ENCODE measurements at places on chromosomes 5 and 9. TPM values are rescaled to one million over a fixed set of nuclear protein-coding genes. Genes with fewer than 3 reads are reported as not detected.
A peak's percentile ranks its signal among the peaks of the same experiment; 100 is the strongest.

- no peak for DNase-seq
Measured at GRCh38 chr9:135217836-135218235, 130.4 kb downstream of the OLFM1 start.

DNA sequence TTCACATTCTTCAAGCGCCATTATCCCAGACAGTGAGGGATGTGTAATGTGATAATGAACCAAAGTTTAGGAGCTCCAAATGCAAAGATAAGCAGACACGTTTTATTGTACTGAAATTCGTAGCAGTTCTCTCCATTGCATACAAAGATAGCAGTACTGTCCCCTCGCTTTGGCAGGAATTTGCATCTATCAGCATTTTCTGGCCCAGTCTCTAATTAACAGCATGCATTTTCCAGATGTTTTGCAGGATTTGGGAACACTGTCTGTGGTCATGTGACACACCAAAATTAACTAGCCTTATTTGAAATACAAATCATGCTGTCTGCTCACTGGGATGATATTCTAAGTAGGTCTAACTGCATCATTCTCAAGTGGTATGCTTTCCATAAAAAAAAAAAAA is 235.9 kb upstream of the TRPM3 start:
- DNase-seq, result no peak

- DNase-seq, result peak; percentile 68
Measured at GRCh38 chr5:664343-664993, 28.7 kb downstream of the TPPP start.

GRCh38 chr9:2849941-2850340 is 6.0 kb upstream of the PUM3 start:
- DNase-seq, result no peak

- no peak for DNase-seq
Measured at GRCh38 chr9:131833906-131834305, 94.0 kb upstream of the RAPGEF1 start.

- DNase-seq, result no peak
Measured at GRCh38 chr9:101601904-101602765, 7.4 kb upstream of the PPP3R2 start.

- no peak for DNase-seq
Measured at GRCh38 chr5:178149199-178149932, 4.3 kb downstream of the NHP2 start.

GRCh38 chr9:95055851-95056551 is 261.5 kb downstream of the FANCC start:
- DNase-seq, result no peak

DNA sequence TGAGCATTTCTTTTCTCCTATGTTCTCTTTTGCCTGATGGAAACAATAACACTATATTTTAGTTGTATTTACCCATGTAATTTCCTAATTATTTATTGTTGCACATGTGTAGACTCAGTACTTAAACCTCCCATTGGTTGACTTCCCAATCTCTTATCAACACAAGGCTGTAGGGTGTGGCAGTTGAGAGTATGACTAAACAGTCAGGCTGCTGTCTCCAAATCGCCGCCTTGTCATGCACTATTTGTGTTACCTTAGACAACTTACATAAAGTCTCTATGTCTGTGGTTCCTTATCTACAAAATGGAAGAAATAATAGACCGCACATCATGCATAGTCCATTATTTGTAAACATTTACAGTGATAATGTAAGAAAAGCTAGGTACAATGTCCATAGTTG is 68.9 kb upstream of the EFNA5 start:
- DNase-seq, result no peak

- no peak for DNase-seq
Measured at GRCh38 chr5:109958082-109958481, 268.4 kb downstream of the MAN2A1 start.

DNA sequence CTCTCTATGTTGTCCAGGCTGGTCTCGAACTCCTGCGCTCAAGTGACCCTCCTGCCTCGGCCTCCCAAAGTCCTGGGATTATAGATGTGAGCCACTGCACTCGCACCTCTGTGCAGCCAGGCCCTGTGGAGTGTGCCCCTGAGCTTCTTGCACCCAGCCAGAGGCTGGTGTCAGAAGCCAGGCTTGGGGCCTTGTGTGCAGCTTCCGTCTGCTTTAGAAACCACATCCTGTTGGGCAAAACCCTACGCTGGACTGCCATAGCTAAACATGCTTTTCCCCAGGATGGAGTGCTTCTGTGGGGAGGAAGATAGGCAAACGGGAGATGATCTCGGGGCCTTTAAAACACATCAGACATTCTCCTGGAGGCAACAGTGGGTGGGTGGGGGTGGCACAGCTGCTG is 40.1 kb downstream of the PRRT1B start:
- no peak for DNase-seq

DNA sequence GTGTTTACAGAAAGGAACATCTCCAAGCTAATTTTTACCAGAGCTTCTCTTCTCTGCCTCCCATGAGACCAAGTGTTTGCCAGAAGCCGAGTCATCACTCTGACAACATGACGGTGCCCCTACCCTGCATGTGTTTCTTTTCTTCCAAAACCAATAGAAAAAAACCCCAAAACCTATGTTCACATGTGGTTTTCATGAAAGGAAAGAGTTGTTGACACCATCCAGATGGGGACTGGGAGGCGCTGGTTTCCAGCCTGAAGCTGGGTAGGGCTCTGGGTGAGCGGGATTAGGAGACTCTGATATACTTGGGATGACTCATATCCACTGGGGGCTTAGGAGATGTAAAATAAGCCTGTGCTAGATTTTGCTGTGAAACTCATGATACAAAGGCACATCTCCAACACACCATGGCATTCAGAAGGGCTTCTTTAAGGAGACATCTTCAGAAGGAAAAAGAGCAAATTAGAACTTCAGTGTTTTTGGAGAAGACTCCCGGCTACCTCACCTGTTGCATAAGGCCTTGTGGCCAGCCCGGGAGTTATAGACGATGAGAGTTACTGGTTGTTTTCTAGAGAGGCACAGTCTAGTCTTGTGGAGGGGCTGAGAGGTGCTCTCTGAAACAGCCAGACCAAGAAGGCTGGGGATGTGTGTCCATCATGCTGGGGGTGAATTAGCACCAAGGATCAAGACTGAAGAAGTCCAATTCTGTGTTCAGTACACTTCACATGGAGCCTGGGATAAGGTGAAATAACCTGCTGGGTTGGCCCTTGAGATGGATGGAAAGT is 108.9 kb upstream of the LHFPL2 start:
- no peak for DNase-seq

GRCh38 chr9:86990290-86990689 is 43.0 kb upstream of the GAS1 start:
- DNase-seq, result no peak

- DNase-seq, result no peak
Measured at GRCh38 chr9:135990468-135991429, 29.6 kb upstream of the UBAC1 start.

DNA sequence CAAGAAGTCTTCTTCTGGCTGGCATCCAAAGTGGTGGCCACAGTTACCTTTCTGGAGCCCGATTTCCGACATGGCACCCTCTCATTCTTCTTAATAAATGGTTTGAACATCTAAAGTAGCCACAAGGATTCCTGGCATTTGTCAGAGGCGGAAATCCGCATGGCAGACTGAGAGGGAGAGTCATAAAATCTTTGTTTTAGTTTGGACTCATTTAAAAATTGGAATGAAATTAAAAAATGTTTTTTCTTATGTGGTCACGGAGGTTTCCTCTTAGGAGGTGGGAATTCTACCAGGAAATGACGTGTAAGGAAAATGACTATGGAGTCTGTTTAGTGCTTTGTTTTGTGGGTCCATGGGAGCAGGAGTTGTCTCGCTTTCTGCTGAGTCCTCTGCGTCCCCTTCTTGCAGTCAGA is 133.0 kb upstream of the PTCH1 start:
- DNase-seq, result no peak

GRCh38 chr9:33614001-33614687 is 90.1 kb downstream of the ANKRD18B start:
- no peak for DNase-seq

DNA sequence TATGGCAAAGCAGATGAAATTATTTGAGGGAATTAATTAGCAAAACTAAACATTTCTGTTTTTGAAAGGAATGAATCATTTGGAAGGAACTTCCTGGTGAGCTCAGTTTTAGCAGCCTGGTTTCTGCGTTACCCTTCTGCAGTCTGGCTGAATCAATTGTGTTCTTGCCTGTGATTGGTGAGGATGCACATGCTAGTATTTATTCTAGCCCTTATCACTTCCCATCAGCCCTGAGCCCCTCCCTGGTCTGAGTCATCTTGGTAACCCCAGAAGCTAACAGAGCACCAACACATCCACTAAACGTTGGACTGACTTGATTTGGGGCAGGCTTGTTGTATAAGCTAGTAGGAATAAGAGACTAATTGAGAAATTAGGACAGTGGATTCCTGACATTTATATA is 6.6 kb downstream of the TJP2 start:
- DNase-seq, result no peak

DNA sequence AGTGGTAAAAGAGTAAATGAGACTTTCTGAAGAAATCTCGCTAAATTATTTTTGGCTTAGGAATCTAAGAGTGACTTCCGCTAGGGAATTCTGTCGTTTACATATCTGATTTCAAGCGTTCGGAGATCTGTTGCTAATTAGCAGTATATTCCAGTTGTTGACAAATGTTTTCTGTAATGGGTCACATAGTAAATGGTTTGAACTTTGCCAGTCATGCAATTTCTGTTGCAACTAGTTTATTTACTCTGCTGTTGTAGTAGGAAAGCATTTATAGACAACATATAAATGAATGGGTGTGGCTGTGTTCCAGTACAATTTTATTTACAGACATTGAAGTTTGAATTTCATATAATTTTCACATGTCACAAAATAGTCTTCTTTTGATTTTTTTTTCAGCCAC is 57.4 kb upstream of the JAK2 start:
- DNase-seq, result no peak

- no peak for DNase-seq
Measured at GRCh38 chr9:129562917-129563316, 58.0 kb downstream of the C9orf50 start.

DNA sequence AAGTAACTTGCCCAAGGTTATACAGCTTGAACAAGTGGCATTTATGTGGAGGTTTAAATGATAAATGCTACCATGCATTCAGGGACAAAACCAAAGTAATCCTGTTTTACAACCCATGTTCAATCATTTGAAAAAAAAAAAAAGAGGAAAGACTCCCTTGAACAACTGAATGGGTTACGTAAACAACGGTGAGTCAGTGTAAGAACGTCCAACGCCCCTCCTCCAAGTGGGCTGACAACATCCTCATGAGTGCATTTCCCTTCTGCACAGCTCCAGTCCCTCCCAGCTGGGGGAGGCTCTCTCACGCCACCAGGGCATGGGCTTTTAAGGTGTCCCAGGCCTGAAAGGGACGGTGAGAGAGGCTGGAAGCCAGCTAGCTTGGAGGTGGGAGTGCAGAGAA is 90.0 kb downstream of the PRRT1B start:
- peak; percentile 86 for DNase-seq

DNA sequence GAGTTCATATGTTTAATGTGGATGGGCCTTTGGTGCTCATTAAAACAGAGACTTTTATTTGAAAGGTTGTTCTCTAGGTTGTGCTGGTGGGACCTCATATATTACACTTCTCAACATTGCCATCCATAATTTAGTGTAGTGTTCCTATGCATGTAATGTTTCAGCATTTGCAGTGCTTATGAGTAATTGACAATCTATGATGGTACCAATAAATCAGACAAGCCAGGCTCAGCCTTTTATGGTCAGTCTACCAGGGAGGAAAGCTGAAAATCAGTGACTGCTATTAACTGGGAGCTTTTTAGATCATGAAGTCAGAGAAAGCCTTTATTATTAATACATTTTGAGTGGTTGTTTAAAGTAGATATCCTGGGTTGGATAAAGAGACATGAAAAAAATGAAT is 120.1 kb upstream of the SLC28A3 start:
- DNase-seq, result no peak

Gene PLCXD3
- total RNA-seq, result 0.79 TPM

Gene EGR1
- total RNA-seq, result 20.4 TPM

Gene VAV2
- 25.7 TPM for total RNA-seq

Gene GRXCR2
- total RNA-seq, result not detected

Gene GNG10
- total RNA-seq, result 16.8 TPM

Gene COL15A1
- total RNA-seq, result 43.4 TPM

Gene PCDHA1
- 0.09 TPM for total RNA-seq
